Naive thymus-derived CD4-positive, alpha-beta T cell (primary cell): ENCODE measurements at places on chromosomes 16 and 17. TPM values are rescaled to one million over a fixed set of nuclear protein-coding genes. Genes with fewer than 3 reads are reported as not detected.

DNA sequence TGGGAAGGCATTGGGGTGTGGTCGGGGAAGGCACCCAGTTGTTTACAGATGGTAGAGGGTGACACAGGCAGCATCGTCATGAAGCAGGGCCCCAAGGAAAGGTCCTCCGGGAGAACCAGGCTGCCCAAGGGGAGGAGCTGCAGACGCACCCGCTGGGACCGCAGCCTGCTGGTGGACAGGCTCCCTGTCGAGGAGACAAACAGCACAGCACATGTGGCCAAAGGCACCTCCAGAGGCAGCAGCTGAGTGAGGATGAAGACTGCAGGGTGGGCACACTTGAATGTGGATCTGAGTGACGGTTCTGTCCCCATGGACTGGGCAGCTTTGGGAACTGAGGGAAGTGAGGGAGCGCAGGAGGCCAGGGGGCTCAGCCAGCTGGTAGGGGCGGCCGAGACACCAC is 12.4 kb downstream of the CHMP1A start:
- peaks cover 21% of the 10 kb centered on the region for H3K36me3 ChIP-seq
- H3K4me1 ChIP-seq: no peaks in the 10 kb centered on the region

DNA sequence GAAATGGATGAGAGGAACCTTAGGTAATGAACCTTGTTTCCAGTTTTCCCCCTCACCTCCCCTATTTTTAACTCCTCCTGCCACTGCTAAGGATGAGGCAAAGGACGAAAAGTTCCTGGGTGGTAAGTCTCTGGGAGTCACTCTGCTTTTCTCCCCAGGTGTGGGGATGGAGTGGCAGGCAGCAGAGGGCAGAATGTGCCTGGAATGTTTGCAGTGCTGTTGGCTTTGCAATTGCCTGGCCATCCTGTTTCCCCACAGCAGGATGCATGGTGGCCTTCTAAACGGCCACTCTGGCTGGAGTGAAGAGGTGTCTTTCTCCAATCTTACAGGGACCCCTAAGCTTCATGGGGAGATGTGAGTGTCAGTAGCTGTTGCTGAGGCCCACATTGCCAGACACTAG is 432.5 kb upstream of the ZFHX3 start:
- H3K27ac ChIP-seq: no peak overlapping the region
- no peaks in the 10 kb centered on the region for H3K36me3 ChIP-seq
- H3K4me3 ChIP-seq: no peak overlapping the region

DNA sequence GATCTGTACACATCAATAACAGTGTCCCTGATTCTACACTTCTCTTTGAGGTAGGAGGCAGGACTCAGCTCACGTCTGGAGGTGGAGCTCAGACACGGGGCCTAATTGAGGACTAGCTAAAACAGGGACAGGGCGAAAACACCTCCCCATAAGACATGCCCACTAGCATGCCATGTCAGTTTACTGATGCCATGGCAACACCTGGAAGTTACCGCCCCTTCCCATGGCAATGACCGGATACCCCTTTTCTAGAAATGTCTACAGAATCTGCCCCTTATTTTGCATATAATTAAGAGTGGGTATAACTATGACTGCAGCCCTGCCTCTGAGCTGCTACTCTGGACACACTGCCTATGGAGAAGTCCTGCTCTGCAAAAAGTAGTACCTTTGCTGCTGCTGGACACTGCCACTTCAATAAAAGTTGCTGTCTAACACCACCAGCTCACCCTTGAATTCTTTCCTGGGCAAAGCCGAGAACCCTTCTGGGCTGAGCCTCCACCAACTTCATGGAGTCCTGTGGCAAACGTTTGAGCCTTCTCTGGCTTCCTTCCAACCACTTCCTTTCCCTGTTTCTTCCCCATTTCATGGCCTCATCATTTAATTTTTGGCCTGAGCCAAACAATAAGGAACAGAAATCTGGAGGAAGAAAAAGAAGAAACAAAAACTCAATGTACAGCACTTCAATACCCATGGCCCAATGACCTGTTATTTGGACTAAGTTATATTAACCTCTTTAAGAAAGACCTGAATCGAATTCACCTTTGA is 21.0 kb downstream of the PHB1 start:
- no peak overlapping the region for H3K4me3 ChIP-seq
- H3K27ac ChIP-seq: no peak overlapping the region
- no peaks in the 10 kb centered on the region for H3K27me3 ChIP-seq
- no peak for DNase-seq

DNA sequence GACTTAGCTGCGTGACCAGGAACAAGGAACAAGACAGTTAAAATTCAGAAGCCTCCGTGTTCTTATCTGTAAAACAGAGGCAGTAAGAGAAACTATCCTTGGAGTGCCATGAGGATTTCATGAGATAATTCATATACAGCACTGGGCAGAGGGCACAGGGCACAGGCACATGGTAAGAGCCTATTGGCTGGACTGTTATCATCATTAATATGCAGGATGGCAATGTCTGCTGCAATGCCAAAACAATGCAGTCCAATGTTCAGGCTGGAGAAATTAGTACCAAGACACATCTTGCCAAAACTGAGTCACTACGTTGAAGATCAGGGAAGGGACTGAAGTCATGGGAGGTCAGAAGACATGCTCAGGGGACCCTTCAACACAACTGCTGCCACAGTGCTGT is 13.6 kb downstream of the CDRT4 start:
- no peak for DNase-seq
- H3K36me3 ChIP-seq: no peaks in the 10 kb centered on the region

DNA sequence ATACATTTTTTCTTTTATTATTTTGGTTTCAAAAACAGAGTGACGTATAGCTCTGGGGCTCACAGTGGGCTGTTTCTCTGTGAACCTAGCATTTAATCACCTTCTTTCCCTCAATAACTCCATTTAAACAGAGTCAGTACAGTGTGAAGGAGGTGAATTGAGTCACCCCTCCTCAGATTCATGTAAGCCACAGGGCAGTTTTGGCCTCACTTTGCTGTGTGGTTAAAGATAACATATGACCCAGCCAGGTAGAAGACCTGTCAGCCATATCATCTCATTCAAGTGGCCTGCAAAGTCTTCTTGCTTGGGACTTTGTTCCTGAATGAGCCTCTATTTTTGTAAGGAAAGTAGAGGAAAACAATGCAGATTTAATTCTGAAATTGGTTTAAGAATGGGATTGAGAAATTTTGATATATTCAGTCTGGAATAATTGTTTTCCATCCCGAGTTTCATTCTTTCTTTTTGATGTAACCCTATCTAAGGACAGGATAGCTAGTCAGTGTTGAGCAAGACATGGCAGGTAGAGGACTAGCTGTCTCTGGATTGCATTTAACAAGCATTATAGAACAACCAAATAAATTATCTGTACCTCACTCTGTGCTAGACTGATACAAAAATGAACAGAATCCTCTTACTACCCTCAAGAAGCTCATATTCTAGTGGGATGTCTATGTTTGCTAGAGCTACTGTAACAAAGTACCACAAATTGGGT is 13.1 kb downstream of the MAP2K6 start:
- H3K27me3 ChIP-seq: no peaks in the 10 kb centered on the region
- H3K36me3 ChIP-seq: no peaks in the 10 kb centered on the region
- H3K27ac ChIP-seq: no peak overlapping the region
- no peak overlapping the region for H3K4me3 ChIP-seq
- DNase-seq: no peak

GRCh38 chr17:2995886-2996809 is 67.3 kb downstream of the OR1D5 start:
- H3K4me1 ChIP-seq: no peaks in the 10 kb centered on the region
- no peak overlapping the region for H3K4me3 ChIP-seq
- H3K27me3 ChIP-seq: no peaks in the 10 kb centered on the region
- H3K27ac ChIP-seq: no peak overlapping the region
- peaks cover 4% of the 10 kb centered on the region for H3K36me3 ChIP-seq
- DNase-seq: no peak

GRCh38 chr16:59540621-59541020 is 806.5 kb upstream of the GOT2 start:
- H3K27me3 ChIP-seq: no peaks in the 10 kb centered on the region
- no peaks in the 10 kb centered on the region for H3K4me1 ChIP-seq
- no peak overlapping the region for H3K27ac ChIP-seq
- no peaks in the 10 kb centered on the region for H3K36me3 ChIP-seq
- DNase-seq: no peak

- no peak overlapping the region for H3K27ac ChIP-seq
- no peaks in the 10 kb centered on the region for H3K4me1 ChIP-seq
- no peaks in the 10 kb centered on the region for H3K27me3 ChIP-seq
- no peaks in the 10 kb centered on the region for H3K36me3 ChIP-seq
Measured at GRCh38 chr17:61848896-61849295, 14.4 kb downstream of the BRIP1 start.

KCTD13 gene
- 40.2 and 40.7 TPM in 2 replicates for total RNA-seq

CLDN7 gene
- total RNA-seq: 2.2 TPM

KRTAP4-6 gene
- not detected in 2 replicates for total RNA-seq

NACA2 gene
- not detected in 2 replicates for total RNA-seq

EVPLL gene
- total RNA-seq: not detected in 2 replicates

KRT222 gene
- not detected in 2 replicates for total RNA-seq

LRRC36 gene
- 0.56 TPM for total RNA-seq

CLEC18A gene
- 3.2 TPM for total RNA-seq
